ENCODE measurements at places on chromosomes 11 and 22.

DNA sequence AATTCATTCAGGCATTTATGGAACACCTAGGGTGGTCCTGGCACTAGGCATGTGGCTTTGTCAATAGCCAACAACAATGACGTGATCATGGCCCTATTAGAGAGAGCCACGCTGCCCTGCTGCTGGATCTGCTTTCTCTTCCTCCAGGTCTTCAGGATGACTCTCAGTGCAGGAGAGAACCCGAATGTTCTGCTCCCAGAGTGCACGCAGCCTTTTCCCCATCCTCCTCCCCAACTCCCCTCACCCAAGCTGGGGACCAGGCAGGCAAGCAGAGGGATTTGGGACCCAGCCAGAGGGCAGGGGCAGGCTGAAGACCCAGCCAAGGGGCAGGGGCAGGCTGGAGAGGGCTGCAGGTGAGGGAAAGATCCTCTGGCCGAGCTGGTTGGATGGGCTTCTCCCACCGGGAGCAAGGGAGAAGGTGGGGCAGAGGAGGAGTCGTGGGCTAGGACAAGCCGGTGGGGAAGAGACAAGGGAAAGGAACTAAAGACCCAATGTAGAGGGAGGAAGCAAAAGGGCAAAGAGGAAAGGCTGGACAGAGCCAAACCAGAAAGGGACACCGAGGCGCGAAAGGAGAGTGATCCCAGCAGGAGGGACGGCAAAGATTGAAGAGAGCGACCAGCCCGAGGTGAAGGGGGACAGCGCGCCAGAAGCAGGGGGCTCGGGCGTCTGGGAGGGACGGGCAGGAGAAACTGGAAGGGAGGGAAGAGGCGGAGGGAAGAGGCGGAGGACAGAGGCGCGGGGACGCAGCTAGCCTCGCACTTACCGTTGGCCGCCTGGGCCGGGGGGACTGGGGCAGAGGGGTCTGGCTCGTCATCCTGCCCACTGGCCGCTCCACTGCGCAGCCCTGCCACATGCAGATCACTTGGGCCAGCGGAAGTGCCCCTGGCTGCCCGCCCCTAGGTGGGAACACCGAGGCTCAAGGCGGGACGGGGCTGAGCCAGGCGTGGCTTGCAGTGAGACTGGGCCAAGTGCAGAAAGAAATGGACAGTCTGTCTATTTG lies at the start of gene KCTD14:
Gene KCTD14, minus strand, starts transcription at position 880 of the 1,000 bp plus-strand sequence. Its CDS starts 27 bp downstream, at position 853.
- DNase-seq, result peak; percentile 54

DNA sequence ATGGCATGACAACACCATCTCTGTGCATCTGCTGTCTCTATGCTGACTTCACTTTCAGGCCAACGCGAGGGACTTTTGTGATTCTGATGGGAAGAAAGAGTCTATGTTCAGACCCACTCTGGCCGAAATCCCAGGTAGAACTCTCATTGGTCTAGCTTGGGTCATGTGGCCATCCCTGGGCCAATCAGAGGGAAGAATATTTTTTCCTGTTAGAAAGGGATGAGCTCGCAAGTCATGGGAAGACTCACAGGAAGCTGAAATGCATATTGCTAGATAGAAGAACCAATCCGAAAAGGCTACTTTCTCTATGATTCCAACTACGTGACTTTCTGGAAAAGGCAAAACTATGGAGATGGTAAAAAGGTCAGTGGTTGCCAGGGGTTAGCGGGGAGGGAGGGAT lies 56.0 kb upstream of the LINC01488 start:
- no peak for DNase-seq

GRCh38 chr11:68213135-68213515 lies at the start of gene KMT5B:
Gene KMT5B (minus strand): TSS chr11:68213296. CDS start chr11:68190076, 23,220 bp downstream.
- DNase-seq, result no peak

- DNase-seq, result peak; percentile 22
Measured at GRCh38 chr22:30598986-30599385, 7.3 kb upstream of the PES1 start.

GRCh38 chr11:62444236-62444833 lies 25.5 kb downstream of the SCGB1A1 start:
- DNase-seq, result peak; percentile 79

DNA sequence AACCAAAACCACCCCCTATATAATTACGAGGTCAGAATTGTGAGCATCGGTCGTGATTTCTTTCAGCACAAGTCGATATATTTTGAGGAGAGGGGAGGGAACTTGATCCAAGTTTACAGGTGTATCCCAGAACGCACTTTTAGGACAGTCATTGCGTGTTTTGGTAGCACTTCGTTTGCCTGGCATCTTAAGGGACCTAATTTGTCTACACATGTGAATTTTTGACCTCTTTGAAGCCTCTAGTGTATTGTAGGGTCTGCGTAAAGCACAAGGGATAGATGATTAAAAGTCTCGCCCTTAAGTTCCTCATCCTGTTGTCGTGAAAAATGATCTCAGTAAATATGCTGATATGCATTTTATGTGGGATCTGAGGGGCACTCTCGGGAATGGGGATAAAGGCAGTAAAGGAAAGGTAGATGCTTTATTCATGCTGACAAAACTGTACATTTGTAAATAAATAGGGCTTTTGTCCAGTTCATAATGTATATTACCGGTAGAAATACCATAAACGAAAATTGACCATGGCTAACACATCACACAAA lies 632 bp upstream of the CCDC34 start:
- no peak for DNase-seq
